ENCODE measurements at places on chromosomes 7 and 10.

DNA sequence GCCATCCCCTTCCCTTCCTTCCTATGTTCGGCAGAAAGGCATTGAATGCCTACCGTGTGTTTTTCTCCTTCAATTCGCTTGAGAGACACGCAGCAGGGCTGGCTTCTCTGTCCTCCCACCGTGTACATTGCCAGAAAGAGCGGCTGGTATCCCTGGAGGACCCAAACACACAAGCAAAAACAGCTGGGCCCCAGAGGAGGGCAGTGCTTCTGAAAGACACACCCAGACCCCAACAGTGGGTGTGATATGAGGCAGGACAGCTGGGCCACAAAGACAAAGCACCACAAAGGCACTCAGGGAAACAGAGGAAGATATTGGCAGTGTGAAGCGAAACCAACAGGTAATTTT lies 133.1 kb upstream of the SH2B2 start:
- DNase-seq, result no peak

DNA sequence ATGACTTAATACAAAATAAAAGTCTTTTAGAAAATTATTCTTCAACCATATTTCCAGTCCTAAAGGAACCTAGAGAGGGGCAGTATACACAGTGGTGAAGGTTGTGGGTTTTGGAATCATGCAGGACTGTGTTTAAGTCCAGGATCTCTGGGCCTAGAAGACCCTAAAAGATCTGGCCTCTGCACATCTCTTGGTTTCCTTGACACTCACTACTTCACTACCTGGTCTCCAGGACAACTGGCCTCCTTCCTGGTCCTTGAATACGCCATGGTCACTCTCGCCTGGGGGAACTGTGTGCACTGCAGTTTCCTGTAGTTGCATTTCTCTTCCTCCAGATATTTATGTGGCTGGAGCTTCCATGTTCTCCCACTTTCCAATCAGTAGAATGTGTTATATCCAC lies 182.7 kb upstream of the SLC26A5 start:
- no peak for DNase-seq

GRCh38 chr7:106057962-106058927 lies 53.9 kb downstream of the SYPL1 start:
- no peak for DNase-seq

DNA sequence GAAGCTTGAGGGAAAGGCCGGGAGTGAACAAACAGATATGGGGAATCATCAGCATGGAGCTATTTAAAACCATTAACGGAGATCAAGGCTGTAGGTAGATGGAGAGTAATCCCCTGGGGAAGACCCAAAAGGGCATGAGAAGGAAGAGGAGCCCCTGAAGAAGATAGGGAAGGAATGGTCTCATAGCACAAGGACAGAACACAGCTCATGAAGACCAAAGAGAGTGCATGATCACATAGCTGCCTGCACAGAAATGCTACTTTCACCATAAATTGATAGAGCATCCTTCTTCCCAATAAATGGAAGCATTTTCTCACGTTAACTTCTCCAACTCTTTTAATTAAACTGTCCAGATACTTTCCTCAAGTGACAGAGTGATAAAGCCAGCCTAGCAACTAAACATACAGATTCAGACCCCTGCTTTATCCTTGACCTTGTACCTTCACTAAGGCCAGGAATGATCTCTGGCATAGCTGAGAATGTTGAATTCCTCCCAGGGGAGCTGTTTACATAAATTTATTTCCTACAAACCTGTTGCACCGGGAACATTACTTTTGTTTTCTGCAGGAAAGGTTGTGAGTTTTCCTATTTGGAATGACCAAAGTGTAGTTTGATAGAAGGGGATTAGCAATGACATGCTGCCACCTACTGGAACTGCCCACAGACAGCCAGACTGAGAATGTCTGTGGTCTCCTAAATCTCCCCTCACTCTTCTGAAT lies 110.8 kb upstream of the LRGUK start:
- DNase-seq, result no peak

DNA sequence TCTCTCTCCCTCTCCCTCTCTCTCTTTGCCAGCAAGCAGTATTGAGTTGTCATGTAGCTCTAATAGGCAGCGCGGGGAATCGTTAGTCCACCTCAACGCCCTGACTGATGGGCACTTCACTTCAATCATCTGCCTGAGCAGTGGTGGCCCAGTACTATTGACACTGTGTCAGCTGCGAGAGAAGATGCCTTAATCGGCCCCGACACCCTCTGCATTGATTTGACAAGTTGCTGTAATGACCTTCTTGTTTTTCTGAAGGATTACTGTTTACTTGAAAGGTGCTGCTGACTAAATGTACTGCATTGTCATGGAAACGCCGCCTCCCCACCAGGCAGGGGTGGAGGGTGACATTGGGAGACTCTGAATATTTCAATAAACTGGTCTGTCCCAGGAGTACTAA lies 913.8 kb downstream of the KCNMA1 start:
- DNase-seq, result no peak

- DNase-seq, result no peak
These were observed 27.9 kb upstream of the LOXL4 start for GRCh38 chr10:98295907-98296306.

GRCh38 chr10:84493361-84493760 lies 165.0 kb downstream of the CCSER2 start:
- no peak for DNase-seq

GRCh38 chr10:48252354-48252650 lies 22.2 kb downstream of the FRMPD2 start:
- DNase-seq, result no peak

GRCh38 chr10:79328737-79329504 lies 18.3 kb upstream of the PPIF start:
- DNase-seq, result no peak

GRCh38 chr7:83077328-83077727 lies 85.4 kb downstream of the PCLO start:
- DNase-seq, result no peak

GRCh38 chr10:103457176-103457712 lies 1.5 kb downstream of the CALHM1 start:
- no peak for DNase-seq

GRCh38 chr7:70042533-70042932 lies 444.3 kb downstream of the AUTS2 start:
- no peak for DNase-seq

DNA sequence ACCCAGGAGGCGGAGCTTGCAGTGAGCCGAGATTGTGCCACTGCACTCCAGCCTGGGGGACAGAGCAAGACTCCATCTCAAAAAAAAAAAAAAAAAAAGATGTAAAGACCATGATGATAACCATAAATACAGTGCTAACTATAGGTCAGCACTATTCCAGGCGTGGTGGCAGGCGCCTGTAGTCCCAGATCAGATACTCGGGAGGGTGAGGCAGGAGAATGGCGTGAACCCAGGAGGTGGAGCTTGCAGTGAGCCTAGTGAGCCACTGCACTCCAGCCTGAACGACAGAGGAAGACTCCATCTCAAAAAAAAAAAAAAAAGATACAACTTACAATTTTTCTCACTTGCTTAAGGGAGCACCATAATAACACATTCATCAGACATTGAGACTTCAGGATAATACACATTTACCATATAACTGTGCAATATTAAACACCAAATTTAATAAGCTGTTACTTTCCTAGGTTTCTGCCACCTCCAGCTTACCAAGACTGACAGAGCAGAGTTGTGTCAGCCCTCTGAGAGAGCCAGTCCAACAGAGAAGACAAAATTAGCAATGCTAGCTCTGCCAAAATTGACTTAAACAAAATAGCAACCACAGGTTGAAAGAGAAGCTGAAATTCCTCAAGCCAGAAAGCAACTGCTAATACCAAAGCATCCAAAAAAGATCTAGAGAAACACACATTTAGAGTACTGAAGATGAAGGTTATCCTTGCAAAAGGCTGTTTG lies 8.2 kb downstream of the DNA2 start:
- DNase-seq, result no peak

DNA sequence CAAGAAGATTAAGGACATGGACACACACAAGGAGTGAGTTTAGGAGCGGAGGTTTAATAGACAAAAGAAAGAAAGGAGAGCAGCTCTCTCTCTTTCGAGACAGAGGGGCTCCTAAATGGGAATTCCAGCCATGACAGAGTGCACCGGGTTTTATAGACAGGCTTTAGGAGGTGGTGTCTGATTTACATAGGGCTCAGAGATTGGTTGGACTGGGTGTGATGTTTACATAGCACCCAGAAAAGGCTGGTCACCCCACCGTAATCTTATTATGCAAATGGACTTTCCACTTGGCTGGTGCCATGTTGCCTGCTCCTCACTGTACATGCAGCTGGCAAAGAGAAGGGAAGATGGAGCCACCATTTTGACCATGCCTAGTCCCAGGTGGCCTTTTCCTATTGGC lies 28.4 kb upstream of the MRC1 start:
- DNase-seq, result no peak

GRCh38 chr7:84085998-84086397 lies 108.6 kb downstream of the SEMA3A start:
- no peak for DNase-seq
